GM12865 (cell line): ENCODE measurements at places on chromosomes 7 and 10.
A peak's percentile ranks its signal among the peaks of the same experiment; 100 is the strongest.

DNA sequence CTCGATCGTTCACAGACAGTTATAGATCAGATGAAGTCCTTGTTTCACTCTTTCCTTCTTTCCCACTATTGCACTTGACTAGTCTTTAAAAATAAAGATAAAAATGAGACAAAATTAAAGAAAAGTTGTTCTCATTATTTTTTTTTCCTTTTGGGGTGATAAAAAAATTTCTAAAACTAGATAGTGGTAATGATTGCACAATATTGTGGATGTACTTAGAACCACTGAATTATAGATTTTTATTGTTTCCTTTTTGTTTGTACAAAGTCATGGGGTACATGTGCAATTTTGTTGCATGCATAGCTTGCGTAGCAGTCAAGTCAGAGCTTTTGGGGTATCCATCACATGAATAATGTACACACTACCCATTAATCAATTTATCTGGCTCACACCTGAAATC lies 97.3 kb downstream of the PHTF2 start:
- no peak for DNase-seq

GRCh38 chr10:27223964-27224363 lies 16.6 kb downstream of the ACBD5 start:
- DNase-seq, result peak; percentile 56

- no peak for DNase-seq
Measured at GRCh38 chr7:54921116-54921515, 97.7 kb upstream of the EGFR start.

- DNase-seq, result no peak
Measured at GRCh38 chr10:7188456-7189050, 222.3 kb downstream of the SFMBT2 start.

DNA sequence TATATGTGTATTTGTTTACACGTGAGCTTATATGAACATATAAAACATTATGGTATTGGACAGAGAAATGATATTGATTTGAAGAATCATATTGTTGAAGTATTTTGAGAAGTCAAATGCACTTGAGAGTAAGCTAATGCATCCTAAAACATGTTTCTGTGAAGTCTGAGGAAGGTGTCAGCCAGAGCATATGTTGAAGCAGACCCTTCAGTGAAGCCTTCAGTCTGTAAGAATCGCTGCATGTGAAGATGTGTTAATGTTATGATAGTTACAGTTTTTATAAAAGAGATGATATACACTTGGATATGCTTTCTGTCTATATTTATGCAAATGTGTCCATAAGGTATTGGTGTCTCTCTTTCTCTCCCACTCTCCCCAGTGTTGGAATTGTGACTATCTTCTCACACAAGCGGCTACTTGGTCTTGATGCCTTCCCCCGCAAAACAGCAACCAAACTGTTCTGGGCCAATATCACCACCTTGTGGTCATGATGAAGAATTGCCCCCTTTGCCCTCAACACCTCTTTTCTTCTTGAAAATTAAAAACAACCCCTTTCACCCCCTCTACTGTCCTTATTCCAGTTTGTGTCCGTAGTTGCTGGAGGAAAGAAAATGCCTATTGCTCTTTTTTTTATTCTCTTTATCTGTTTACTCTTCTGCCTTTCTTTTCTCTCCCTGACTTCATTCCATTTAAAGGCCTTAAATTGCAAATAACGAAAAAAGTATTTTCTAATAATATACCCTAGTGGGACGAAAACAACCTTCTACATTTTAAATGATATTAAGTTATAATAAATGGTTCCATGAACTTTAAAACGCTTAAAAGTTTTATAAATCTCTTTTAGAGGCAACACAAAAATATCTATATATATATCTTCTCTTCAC lies 64.9 kb downstream of the IKZF1 start:
- peak; percentile 81 for DNase-seq

DNA sequence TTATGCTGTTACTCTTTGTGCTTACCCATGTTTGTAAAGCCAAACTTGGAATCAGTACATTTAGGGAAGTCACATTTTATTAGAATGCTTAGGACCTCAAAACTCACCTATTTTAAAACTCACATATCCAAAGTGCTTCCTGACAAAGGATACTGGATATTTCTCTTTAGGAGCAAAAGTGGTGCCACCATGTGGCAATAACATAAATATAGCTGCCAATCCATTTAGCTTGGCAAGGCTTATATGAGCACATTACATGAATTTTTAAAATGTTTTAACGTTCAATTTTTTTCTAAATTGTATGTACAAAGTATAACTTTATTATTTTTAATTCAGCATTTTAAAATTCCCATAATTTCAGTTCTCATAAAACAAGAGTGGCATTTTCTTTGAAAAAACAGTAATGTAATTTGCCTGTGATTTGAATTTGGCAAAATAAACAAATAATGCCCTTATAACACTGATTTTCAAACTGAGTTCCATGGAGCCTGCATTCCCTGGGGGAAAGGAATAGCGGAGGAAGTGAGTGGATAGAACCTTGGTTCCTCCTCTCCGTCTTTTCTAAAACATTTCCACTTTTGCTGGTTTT lies 75.4 kb downstream of the HDAC9 start:
- DNase-seq, result no peak

GRCh38 chr10:70913893-70914240 lies 25.5 kb upstream of the PCBD1 start:
- no peak for DNase-seq

DNA sequence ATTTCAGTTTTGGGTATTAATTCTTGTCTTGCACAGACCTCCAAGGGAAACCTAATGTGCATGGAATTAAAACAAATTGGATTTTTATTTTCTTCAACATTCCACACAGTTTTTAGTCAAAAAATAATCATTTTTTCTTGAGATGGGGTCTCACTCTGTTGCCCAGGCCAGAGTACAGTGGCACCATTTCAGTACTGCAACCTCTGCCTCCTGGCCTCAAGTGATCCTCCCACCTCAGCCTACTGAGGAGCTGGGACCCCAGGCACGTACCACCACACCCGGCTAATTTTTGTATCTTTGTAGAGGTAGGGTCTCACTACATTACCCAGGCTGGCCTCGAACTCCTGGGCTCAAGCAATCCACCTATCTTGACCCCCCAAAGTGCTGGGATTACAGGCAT lies 4.9 kb downstream of the BAIAP2L1 start:
- no peak for DNase-seq

DNA sequence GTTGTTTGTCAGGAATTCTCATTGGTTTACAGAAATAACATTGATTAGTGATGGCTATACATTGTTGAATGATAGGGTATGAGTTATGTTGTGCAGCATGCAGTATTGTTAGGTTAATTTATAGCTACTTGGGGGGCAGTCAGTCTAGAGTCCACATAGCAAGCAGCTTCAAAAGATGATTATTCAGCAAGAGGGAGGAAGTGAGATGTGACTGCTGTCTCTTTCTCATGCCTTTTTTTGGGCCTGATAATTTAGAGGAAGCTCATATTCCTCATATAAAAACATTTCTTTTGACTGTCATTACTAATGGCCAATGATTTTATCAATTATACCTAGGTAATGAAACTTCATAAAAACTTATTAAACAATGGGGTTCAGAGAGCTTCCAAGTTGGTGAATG lies 3.4 kb upstream of the TBRG4 start:
- DNase-seq, result no peak

DNA sequence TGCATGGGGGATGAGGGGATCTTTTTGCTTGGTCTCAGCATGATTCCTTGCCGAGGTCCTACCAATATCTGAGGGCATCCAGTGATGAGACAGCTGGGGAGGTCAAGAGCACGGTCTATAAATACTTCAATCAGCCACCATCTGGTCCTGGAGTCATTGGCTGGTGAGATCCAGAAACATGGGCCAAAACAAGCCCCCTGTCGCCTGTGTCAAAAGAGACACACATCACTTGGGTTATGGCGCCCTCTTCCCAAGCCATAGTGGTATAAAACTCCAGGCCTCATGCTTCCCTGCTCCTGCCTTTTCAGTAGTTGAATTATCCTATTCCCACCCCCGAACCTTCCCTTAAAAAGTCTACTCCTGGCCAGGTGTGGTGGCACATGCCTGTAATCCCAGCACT lies 60.9 kb downstream of the SLC35B4 start:
- DNase-seq, result no peak

DNA sequence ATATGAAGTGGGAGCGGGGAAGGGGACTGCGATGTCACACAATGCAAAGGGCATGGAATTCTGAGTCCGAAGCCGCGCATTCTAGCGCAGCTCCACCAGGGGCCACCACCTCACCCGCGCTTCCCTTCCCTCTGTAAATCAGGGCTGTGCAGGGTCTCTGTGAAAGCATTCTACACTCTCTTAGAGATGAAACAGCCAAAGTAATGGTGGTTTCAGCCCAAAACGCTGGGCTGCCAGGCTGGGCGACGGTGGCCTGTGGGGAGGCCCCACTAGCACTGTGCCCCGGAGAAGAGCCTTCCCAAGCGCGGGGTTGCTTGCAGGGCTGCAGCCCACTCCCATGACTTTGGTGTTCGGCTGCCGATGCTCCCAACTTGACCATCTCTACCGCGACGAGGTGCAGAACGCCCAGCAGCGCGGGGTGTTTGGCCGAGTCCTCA lies 11.4 kb downstream of the ATG9B start:
- DNase-seq, result no peak

GRCh38 chr7:6675807-6676405 lies 30.8 kb downstream of the ZNF12 start:
- no peak for DNase-seq

DNA sequence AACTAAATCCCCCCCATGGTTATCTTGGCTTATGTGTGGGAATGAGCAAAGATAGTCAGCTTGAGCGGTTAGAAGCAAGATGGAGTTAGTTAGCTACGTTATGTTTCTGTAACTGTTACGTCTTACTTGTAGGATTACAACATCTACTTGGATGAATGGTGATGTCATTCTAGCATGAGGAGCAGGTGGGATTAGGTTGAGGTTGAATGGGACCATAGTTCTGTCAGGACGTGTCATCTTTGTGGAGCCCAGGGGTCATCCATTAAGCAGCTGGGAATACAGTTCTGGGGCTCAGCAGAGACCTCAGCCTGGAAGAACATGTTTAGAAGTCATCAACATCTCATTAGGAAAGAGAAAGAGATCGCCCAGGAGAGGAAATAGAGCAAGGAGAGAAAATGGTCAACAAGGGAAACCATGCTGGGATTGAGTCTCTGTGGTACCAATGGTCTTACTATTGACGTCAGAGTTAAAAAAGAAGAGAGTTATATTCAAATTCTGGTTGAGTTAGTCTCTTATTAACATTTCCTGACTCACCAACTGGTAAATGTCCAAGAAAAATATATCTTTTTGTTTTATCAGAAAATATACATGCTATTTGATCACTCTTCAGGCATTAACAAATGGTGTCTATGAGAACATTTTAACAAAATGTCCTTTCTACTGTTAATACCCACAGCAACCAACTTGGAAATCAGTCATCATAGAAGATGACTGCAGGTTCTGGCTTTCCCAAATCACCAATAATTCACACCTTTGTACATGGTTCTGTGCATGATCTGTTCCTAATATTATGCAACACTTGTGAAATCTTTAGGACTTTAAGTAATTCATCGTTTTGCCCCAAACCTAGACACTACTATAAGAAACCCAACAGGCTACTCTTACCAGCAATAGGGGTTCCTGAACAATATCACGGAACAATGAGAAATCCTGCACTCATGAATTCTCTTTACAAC lies 96.9 kb downstream of the KIAA1217 start:
- no peak for DNase-seq

DNA sequence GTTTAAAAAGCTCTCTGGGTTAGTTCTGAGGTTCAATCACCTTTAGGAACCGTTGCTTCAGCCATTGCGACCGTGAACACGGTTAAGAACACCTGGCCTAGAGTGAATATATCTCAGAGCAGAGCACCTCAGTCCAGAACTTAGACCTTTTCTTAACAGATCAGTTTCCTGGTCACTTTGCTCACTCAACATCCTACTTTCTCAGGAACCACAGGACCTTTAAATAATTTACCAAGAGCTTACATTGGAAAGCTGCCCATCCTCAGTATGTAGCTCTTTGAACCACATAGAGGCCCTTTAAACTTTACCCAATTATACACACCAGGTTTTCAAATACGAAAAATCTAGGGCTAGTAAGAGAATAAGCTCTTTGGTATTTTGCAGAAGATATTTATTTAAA lies 153.2 kb downstream of the NRBF2 start:
- DNase-seq, result peak; percentile 49

- no peak for DNase-seq
Measured at GRCh38 chr7:121810831-121811672, 61.9 kb upstream of the PTPRZ1 start.

GRCh38 chr7:33762911-33763306 lies 142.4 kb upstream of the BMPER start:
- DNase-seq, result no peak

DNA sequence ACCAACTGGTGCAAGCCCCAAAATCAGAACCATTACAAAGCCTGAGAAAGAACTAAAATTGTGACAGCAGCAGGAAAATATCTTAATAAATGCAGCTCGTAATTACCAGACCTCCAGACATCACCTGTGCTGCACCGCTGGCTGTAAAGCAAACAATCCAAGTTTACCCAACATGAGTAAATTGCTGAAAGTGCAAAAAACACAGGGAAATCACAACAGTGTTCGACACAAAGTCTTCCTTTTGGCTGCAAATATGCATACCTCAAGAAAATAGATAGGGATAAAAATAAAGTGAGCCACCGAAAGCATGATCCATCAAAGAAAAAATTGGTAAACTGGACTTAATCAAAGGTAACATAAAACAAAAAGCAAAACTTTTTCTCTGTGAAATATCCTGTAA lies 101.7 kb downstream of the SLC16A9 start:
- no peak for DNase-seq

DNA sequence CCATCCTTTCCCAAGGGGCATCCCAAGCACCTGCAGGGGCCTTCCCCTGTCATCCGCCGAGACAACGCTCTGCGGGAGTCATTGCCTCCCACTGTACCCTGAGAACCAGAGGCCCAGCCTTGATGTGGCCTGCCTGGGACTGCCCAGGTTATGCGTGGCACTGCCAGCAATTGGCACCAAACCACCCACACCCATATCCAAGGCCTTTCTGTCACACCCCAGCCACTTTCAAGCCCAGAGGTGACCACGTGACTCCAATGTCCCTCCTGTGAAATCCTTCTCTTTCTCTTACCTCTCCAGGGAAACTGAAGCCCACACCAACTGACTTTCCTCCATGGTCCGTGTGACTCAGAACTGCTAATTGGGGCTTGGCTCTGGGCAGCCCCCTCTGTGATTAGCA lies 123.9 kb downstream of the C10orf105 start:
- no peak for DNase-seq

DNA sequence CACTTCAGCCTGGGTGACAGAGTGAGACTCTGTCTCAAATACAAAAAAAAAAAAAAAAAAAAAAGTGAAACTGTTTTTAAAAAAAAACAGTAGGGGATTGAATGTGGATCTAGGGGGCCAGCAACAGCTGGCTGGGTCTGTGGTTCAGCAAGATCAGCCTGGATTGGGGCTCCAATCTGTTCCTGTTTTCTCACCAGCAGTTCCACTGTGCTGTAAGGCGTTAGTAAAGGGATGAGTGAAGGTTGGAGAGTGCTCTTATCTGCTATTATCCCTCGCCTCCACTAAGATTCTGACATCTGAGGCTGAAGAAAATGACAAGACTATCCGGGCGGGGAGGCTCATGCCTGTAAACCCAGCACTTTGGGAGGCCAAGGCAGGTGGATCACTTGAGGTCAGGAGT lies 41.6 kb upstream of the GTF2IRD1 start:
- no peak for DNase-seq
